Naive thymus-derived CD8-positive, alpha-beta T cell (primary cell): ENCODE measurements at places on chromosomes 6 and 20. TPM values are rescaled to one million over a fixed set of nuclear protein-coding genes. Genes with fewer than 3 reads are reported as not detected.
A peak's percentile ranks its signal among the peaks of the same experiment; 100 is the strongest.

The TTLL9 gene
- total RNA-seq, result not detected

The ACTL10 gene
- total RNA-seq, result 3.7 TPM

The LHFPL5 gene
- total RNA-seq, result not detected

The GJA10 gene
- total RNA-seq, result not detected

The DEFB115 gene
- not detected for total RNA-seq

The CAP2 gene
- total RNA-seq, result not detected

The PAK5 gene
- total RNA-seq, result not detected

The HSPA12B gene
- total RNA-seq, result not detected

The CPXM1 gene
- not detected for total RNA-seq

GRCh38 chr6:106220485-106220884, 105.1 kb downstream of the ATG5 start:
- H3K27me3 ChIP-seq, result no peaks in the 10 kb centered on the region
- DNase-seq, result no peak
- peaks cover 6% of the 10 kb centered on the region for H3K4me1 ChIP-seq
- H3K27ac ChIP-seq, result no peak overlapping the region
- peaks cover 3% of the 10 kb centered on the region for H3K36me3 ChIP-seq
- H3K4me3 ChIP-seq, result no peak overlapping the region

DNA sequence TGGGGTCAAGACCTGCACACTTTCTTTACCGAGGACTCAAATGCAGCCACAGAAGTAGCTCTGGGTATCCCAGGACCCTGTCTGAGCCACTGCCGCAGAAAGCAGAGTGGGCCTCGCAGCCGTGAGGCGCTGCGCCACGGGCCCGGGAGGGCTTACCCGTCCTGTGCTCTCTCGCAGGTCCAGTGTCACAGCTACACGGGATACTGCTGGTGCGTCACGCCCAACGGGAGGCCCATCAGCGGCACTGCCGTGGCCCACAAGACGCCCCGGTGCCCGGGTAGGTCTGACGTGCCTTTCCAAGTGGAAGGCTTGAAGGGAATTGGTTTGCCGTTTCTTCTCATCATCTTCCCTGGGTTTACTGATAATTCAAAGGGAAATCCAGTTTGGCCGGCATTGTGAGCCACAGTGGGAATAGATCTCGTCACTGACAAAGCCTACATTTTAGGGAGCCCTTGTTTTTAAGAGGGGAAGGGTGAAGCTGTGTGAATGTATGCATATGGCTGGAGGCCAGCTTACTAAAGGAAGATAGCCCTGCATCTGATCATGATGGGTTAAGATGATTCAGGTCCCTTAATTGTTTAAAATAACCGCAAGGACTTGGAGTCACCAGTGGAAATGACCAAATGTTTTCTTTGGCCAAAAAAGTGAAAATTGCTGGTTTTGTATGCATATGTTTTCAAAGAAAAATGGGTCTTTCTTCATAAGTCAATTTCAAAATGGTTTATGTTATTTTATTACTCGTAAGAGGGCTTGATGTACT, 86.6 kb downstream of the SMOC2 start:
- no peak overlapping the region for H3K4me3 ChIP-seq
- H3K4me1 ChIP-seq, result no peaks in the 10 kb centered on the region
- H3K36me3 ChIP-seq, result no peaks in the 10 kb centered on the region
- H3K27ac ChIP-seq, result no peak overlapping the region
- DNase-seq, result no peak

DNA sequence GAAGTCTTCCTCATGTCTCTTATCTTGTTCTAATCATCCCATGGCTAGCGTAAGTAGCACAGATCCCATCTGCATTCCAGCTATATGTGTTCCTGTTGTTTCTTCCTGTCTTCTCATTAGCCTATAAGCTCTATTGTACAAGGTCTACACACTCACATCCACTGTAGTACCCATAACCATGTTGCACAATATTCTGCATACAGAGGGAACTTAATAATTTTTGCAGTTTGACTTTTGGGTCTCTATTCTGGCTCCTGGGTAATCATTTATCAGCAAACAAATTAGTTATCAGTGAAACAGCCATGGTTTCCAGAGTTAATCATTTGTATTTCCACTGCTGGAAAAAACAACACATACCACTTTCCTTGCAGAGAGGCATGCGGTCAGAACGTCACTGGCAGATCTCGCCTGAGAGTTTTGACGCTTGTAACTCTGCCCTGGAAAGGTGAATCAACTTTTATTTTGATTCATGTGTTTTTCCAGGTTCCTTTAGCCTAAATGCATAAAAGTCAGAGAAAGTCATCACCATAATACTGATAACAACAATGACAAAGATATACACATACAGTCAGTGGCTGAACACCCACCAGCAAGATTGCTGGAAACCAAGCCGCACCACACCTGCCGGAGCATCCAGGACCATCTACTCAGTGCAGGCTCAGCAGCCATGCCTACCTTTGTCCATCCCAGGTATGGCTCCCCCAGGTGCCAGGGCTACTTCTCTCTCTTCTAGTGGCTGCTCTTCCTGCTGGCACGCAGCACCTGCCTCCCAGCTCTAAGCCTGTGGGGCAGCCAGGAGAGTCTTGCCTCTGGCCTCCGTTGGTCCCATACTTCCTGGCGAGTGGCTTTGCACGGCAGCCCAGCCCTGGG, 158.2 kb downstream of the QRSL1 start:
- no peak for DNase-seq
- H3K4me3 ChIP-seq, result no peak overlapping the region
- H3K27ac ChIP-seq, result no peak overlapping the region
- H3K27me3 ChIP-seq, result peaks cover 8% of the 10 kb centered on the region
- peaks cover 12% of the 10 kb centered on the region for H3K4me1 ChIP-seq

GRCh38 chr6:65943051-65943450, 236.0 kb upstream of the EYS start:
- no peak overlapping the region for H3K4me3 ChIP-seq
- DNase-seq, result no peak
- H3K27me3 ChIP-seq, result no peaks in the 10 kb centered on the region
- H3K4me1 ChIP-seq, result no peaks in the 10 kb centered on the region

GRCh38 chr20:47019121-47019824, 124.6 kb downstream of the EYA2 start:
- H3K27me3 ChIP-seq, result peaks cover 17% of the 10 kb centered on the region
- no peaks in the 10 kb centered on the region for H3K4me1 ChIP-seq
- no peaks in the 10 kb centered on the region for H3K36me3 ChIP-seq
- DNase-seq, result no peak

GRCh38 chr6:147192278-147192911, 11.8 kb upstream of the STXBP5 start:
- H3K27me3 ChIP-seq, result peaks cover 3% of the 10 kb centered on the region
- no peak for DNase-seq
- no peak overlapping the region for H3K27ac ChIP-seq
- H3K36me3 ChIP-seq, result no peaks in the 10 kb centered on the region
- no peak overlapping the region for H3K4me3 ChIP-seq

DNA sequence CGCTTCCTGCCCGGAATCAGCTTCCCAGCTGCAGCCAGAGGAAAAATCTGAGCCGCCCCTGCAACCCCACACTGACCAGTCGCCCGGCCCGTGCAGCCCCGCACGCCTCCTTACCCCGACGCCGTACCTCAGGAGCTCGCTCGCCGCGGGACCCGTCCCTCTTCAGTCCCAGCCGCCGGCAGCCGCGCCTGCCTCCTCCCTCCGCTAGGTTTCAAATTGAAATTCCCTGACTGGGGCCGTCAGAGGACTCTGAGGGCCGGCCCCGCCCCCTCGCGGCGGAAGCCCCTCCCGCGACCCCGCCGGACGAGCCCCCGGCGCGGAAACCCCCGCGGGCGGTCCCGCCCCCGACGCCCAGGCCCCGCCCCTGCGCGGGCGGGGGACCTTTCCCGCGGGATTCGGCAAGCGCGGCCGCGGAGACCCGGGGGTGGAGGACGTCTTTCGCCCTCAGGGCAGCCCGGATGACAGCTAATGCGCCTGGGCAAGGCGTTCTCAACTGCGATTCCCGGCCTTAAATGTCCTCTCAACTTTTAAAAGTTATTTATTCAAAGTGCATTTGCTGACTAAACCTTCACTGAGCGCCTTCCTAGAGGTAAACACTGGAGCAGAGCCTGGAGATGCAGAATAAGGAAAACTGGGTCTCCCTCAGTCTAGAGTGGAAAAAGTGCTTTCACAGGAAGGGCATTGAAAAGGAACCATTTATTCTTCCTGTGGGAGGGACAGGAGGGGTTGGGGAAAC, at the start of gene EPB41L2:
Gene EPB41L2 (minus strand): TSS at position 218 of the 736 bp plus-strand sequence. CDS start 106,760 bp downstream, outside the sequence.
- H3K4me1 ChIP-seq, result peaks cover 27% of the 10 kb centered on the region
- H3K4me3 ChIP-seq, result peak within 1 kb of the TSS; percentile 89
- peak within 1 kb of the TSS; percentile 30 for H3K27ac ChIP-seq
- no peaks in the 10 kb centered on the region for H3K36me3 ChIP-seq
- no peaks in the 10 kb centered on the region for H3K27me3 ChIP-seq

DNA sequence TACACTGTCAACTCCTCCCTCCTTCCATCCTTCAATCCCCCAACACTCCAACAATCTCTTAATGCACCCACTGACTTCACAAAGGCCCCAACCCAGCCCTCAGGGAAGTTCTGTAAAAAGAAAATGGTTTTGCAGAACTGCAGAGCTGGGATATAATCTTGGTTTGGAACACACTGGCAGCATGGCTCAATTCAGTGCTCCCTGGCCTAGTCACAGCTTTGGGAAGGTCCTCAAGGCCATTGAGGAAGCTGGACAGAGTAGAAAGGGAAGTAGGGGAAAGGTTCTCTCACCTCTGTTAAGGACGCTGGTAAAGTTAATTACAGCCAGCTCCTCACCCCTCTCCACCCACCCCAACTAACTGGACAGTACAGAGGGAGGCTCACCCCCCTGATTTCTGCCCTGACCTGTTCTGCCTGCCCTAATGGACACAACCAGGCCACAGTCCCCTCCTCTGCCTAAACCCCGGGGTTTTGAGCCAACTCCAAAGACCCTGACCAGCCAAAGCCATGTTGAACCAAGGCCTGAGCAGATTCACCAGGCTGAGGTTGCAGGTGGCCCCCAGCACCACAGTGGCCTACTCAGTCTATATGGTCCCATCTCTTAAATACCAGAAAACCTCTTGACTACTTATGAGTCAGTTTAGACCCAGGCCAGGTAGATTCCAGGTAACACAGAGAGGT, 49.2 kb downstream of the MAFB start:
- no peak for DNase-seq
- H3K27me3 ChIP-seq, result peaks cover 3% of the 10 kb centered on the region
- H3K27ac ChIP-seq, result no peak overlapping the region
- H3K4me3 ChIP-seq, result no peak overlapping the region

GRCh38 chr6:42726026-42726425, 3.6 kb upstream of the PRPH2 start:
- peaks cover 25% of the 10 kb centered on the region for H3K4me1 ChIP-seq
- no peaks in the 10 kb centered on the region for H3K27me3 ChIP-seq
- H3K4me3 ChIP-seq, result peak overlapping the region; percentile 91

- H3K27me3 ChIP-seq, result no peaks in the 10 kb centered on the region
- H3K27ac ChIP-seq, result no peak overlapping the region
- no peak for DNase-seq
- no peaks in the 10 kb centered on the region for H3K36me3 ChIP-seq
- no peak overlapping the region for H3K4me3 ChIP-seq
These were observed 280.4 kb upstream of the TAB2 start for GRCh38 chr6:149037051-149037671.

DNA sequence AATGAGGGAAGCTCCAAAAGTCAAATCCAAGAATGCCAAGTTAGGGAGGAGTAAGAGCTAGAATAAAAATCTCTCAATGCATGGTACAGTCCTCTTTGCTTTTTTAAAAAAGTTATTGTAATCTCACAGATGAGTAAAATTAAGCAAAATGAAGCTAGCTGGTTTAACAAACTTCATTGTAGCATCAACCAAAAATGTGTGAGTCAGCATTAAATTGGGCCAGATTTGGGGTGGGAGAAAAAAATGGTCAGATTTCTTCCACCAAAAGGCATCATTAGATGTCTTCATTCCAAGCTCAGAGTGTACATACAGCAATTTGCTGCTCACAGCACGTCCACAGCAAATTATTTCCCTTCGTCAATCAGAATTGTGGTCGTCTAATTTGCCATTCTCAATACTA, 441.5 kb upstream of the FLRT3 start:
- no peaks in the 10 kb centered on the region for H3K4me1 ChIP-seq
- H3K4me3 ChIP-seq, result no peak overlapping the region
- DNase-seq, result no peak
- no peaks in the 10 kb centered on the region for H3K36me3 ChIP-seq

GRCh38 chr20:9794831-9795230, 44.0 kb downstream of the PAK5 start:
- no peaks in the 10 kb centered on the region for H3K36me3 ChIP-seq
- no peak overlapping the region for H3K27ac ChIP-seq
- DNase-seq, result no peak

DNA sequence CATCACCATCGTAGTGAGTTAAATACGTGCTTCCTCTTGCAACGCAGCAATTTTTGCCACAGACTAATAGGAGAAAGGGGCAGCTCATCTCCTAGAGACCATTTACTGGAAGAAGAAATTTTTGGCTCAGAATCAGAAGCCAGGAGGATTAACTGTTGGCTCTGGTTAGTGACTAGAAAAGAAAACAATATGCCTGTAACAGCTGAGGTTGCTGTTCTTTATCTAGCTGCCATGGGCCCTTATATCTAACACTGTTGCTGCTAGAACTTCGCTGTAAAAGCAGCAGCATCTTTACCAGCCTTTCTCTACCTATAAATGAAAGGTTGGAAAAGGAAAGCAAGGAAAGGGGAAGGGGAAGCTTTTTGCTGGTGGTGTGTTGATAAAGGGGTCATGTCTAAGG, 65.9 kb downstream of the FAM135A start:
- no peak for DNase-seq
- H3K4me1 ChIP-seq, result no peaks in the 10 kb centered on the region
- peaks cover 49% of the 10 kb centered on the region for H3K36me3 ChIP-seq
- no peak overlapping the region for H3K27ac ChIP-seq
- H3K27me3 ChIP-seq, result no peaks in the 10 kb centered on the region

DNA sequence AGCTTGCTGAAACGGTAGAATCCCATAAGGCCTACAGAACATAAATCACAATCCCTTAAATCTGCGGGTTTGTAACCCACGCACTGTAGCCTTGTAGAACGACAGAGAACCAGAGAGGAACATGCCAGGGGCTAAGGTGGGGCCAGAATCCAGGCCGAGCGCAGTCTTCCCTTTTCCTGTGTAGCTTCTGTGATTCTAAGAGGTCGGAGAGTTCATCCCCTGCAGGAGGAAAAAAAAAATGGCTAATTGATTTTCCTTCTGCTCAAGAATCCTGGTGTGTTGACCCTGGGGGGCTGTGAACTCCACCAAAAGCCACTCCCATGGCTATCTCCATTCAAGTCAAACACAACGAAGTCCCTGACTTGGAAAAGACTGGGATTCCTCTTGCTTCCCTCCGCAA, 96.3 kb downstream of the SPTLC3 start:
- DNase-seq, result no peak
- H3K27ac ChIP-seq, result no peak overlapping the region
- H3K4me1 ChIP-seq, result no peaks in the 10 kb centered on the region
- no peak overlapping the region for H3K4me3 ChIP-seq
- H3K36me3 ChIP-seq, result no peaks in the 10 kb centered on the region
- peaks cover 2% of the 10 kb centered on the region for H3K27me3 ChIP-seq
